ENCODE measurements at places on chromosomes 2 and 18.
A peak's percentile ranks its signal among the peaks of the same experiment; 100 is the strongest.

DNA sequence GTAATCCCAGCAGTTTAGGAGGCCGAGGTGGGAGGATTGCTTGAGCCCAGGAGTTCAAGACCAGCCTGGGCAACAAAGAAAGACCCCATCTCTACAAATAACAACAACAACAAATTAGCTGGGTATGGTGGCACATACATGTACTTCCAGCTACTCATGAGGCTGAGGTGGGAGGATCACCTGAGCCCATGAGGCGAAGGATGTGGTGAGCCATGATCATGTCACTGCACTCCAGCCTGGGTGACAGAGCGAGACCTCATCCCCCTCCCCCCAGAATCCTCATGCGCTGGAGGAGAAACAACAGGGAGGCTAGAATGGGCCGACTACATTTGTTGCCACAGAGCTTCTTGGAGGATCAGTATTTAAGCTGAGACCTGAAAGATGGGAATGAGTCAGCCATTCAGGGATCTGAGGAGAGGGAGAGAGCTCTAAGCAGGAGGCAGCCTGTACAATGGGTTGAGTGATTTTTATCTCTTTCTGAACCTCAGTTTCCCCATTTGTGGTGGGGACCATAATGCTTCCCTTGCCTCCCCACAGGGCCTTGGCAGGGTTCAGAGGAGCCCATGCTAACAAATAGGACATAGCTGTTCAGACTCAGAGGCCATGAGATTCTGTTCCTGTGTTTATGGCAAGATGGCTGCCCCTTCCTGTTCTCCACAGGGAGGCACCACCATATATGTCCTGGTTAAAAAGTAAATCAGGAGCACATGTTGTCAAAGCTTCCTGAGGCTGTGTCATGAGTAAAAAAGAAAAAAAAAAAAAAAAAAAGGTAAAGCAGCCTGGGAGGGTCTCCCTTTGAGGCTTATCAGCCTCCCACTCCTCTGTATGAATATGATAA lies 131.4 kb upstream of the HAAO start:
- H3K27ac ChIP-seq, result peak overlapping the region; percentile 98
- H3K27me3 ChIP-seq, result no peaks in the 10 kb centered on the region
- no peaks in the 10 kb centered on the region for H3K36me3 ChIP-seq
- peak overlapping the region; percentile 17 for H3K4me3 ChIP-seq

GRCh38 chr2:147110962-147111361 lies 733.9 kb upstream of the ACVR2A start:
- H3K27me3 ChIP-seq, result no peaks in the 10 kb centered on the region
- DNase-seq, result no peak
- no peaks in the 10 kb centered on the region for H3K36me3 ChIP-seq
- H3K27ac ChIP-seq, result no peak overlapping the region
- peaks cover 4% of the 10 kb centered on the region for H3K4me1 ChIP-seq

GRCh38 chr18:58770601-58771000 lies 94.1 kb upstream of the ZNF532 start:
- no peak for DNase-seq
- no peaks in the 10 kb centered on the region for H3K27me3 ChIP-seq
- H3K4me3 ChIP-seq, result no peak overlapping the region
- peaks cover 11% of the 10 kb centered on the region for H3K4me1 ChIP-seq

- H3K4me3 ChIP-seq, result no peak overlapping the region
- H3K27ac ChIP-seq, result no peak overlapping the region
- no peaks in the 10 kb centered on the region for H3K4me1 ChIP-seq
- no peak for DNase-seq
- no peaks in the 10 kb centered on the region for H3K27me3 ChIP-seq
Measured at GRCh38 chr2:134634054-134634753, 84.6 kb downstream of the TMEM163 start.

DNA sequence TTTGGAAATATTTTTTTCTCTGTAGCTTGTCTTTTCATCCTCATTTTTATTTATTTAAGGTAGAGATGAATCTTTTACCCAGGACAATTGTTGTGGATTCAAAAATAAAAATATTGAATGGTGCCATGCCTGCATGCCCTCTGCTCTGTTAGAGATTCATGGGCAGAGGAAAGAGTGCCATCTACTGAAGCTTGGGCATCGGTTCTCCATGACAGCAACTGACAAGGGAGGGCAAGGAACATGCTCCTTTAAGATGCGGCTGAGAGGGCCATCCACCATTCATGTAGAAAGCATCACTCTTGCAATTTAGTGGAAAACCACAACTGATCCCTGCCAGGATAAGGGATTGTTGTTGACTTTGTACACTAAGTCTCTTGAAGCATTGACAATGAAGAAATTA lies 79.9 kb downstream of the PARD3B start:
- DNase-seq, result no peak
- peaks cover 5% of the 10 kb centered on the region for H3K4me1 ChIP-seq
- H3K27ac ChIP-seq, result no peak overlapping the region
- no peak overlapping the region for H3K4me3 ChIP-seq
- no peaks in the 10 kb centered on the region for H3K36me3 ChIP-seq
- H3K27me3 ChIP-seq, result no peaks in the 10 kb centered on the region

- no peak for DNase-seq
- no peak overlapping the region for H3K4me3 ChIP-seq
- H3K4me1 ChIP-seq, result no peaks in the 10 kb centered on the region
Measured at GRCh38 chr18:46560671-46561045, 96.4 kb downstream of the LOXHD1 start.

- no peak overlapping the region for H3K4me3 ChIP-seq
- no peak for DNase-seq
- no peaks in the 10 kb centered on the region for H3K36me3 ChIP-seq
Measured at GRCh38 chr2:54438271-54438670, 17.9 kb upstream of the SPTBN1 start.

GRCh38 chr2:144711084-144711483 lies 191.2 kb upstream of the ZEB2 start:
- no peak overlapping the region for H3K4me3 ChIP-seq
- no peak for DNase-seq
- no peaks in the 10 kb centered on the region for H3K4me1 ChIP-seq
- no peaks in the 10 kb centered on the region for H3K27me3 ChIP-seq

DNA sequence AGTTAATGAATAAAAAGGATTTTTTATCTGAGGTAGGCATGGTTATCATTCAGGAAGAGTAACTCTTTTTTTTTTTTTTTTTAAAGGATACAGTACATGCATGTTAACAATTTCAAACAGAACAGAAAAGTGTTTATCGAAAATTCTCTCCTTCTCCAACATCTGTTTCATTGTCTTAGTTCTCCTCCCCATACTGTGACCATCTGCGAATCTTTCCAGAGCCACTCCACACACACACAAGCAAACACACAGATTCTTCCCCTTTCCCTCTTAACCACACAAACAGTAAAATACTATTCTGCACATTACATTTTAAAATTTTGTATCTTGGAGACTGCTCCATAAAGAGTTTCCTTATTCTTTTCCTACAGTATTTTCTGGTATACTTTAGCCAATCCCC lies 38.0 kb downstream of the NPC1 start:
- no peaks in the 10 kb centered on the region for H3K4me1 ChIP-seq
- H3K27ac ChIP-seq, result no peak overlapping the region
- H3K36me3 ChIP-seq, result peaks cover 91% of the 10 kb centered on the region
- no peak for DNase-seq
- no peaks in the 10 kb centered on the region for H3K27me3 ChIP-seq
- no peak overlapping the region for H3K4me3 ChIP-seq

DNA sequence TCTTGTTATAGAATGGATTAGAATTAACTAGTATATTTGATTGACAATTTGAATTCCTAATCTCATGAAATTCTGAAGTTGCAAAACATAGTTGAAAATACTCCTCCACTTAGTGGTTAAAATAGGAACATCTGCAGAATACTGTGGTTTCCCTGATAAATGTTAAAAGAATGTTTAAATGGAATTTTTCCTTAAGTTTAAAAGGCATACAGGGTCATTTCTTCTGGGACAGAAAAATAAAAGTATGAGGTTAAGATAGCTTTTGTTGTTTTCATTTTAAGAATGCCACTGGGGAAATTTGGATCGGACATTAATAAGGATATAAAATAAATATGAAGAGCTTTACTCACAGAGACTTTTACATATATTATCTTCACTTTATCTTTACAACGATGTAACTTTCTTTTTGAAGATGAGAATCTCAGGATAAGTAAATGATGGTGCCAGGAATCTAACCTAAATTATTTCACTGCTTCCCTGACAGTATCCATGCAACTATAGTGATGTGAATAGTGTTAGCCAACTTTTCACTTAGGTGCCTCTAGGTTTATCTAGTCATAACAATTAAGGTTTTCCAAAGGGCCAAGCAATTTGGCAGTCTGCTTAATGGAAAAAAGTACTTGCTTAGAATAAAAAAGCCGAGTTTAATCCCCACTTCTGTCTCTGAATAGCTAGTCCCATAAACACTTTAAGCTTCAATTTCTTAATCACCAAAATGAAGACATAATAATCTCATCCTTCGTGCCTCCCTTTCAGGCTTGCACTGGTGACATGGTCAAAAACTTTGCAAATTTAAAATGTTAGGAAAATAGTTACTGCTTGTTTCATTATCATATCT lies 151.8 kb upstream of the STK17B start:
- H3K27ac ChIP-seq, result no peak overlapping the region
- H3K27me3 ChIP-seq, result no peaks in the 10 kb centered on the region
- H3K4me1 ChIP-seq, result no peaks in the 10 kb centered on the region
- no peak overlapping the region for H3K4me3 ChIP-seq
- DNase-seq, result no peak
- no peaks in the 10 kb centered on the region for H3K36me3 ChIP-seq

DNA sequence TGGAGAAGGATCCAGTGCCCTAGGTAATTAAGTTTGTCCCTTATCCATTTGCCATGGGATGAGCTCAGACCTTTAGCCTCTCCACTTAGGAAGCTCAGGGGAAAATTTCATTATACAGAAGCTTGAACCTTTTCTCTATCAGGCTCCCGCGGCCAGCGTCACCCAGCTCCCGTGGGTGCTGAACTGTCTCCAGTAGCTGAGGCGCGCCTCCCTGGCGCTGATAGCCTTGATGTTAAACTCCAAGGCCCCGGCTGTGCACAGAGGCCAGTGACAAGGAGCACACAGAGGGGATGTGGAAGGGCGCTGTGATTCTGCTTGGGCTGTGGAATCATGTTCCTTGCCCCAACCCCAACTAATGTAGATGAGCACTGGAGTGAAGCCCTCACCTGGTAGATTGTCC lies 50.8 kb downstream of the NRP2 start:
- no peaks in the 10 kb centered on the region for H3K27me3 ChIP-seq
- no peak overlapping the region for H3K4me3 ChIP-seq
- H3K36me3 ChIP-seq, result peaks cover 73% of the 10 kb centered on the region
- no peak overlapping the region for H3K27ac ChIP-seq
- peaks cover 12% of the 10 kb centered on the region for H3K4me1 ChIP-seq

DNA sequence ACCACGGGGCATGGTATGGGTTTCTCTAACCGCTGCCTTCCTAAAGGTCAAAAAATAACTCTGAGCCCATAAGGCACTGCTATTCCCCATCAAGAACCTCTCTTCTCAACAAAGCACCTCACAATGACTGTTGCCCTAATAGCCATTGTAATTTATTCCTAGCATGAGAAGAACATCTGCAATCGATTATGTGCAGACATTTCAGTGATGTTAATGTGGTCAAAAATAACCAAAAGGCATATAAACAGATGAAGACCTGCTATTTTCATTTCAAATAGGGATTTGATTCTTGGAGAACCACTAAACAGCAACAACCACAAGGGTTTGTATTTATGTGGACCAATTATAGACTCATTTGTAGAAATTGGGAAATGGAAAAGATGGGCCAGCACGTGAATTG lies 356.6 kb downstream of the FBXO15 start:
- no peaks in the 10 kb centered on the region for H3K36me3 ChIP-seq
- no peaks in the 10 kb centered on the region for H3K4me1 ChIP-seq
- no peaks in the 10 kb centered on the region for H3K27me3 ChIP-seq
- no peak overlapping the region for H3K27ac ChIP-seq
- no peak overlapping the region for H3K4me3 ChIP-seq

- no peak overlapping the region for H3K27ac ChIP-seq
- H3K4me1 ChIP-seq, result no peaks in the 10 kb centered on the region
- peaks cover 36% of the 10 kb centered on the region for H3K36me3 ChIP-seq
- no peak overlapping the region for H3K4me3 ChIP-seq
- DNase-seq, result no peak
Measured at GRCh38 chr2:99403084-99403483, 65.9 kb downstream of the EIF5B start.

- DNase-seq, result no peak
- H3K36me3 ChIP-seq, result no peaks in the 10 kb centered on the region
- no peak overlapping the region for H3K4me3 ChIP-seq
- H3K27ac ChIP-seq, result no peak overlapping the region
- H3K27me3 ChIP-seq, result peaks cover 97% of the 10 kb centered on the region
Measured at GRCh38 chr2:176090862-176091261, 1.7 kb upstream of the HOXD13 start.

DNA sequence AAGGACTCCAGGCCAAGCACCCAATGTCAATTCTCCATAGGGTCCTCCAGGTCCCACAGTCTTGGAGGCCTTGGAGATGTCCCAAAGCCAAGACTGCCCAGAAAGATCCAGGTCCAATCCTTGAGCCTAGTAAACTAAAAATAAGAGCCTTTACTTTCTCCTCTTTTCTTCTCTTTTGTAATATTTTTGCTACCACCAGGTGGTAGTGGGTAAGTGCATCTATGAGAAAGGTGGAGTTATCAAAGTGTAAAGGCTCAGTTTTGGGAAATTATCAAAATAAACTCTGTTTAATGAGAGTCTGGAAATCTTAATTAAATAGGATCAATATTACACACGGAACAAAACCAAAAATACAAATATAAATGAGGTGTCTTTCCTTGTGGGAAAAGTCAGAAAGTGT lies 276.4 kb downstream of the ALK start:
- H3K27me3 ChIP-seq, result no peaks in the 10 kb centered on the region
- no peak for DNase-seq
- H3K4me1 ChIP-seq, result peaks cover 5% of the 10 kb centered on the region
- no peak overlapping the region for H3K27ac ChIP-seq
- H3K36me3 ChIP-seq, result no peaks in the 10 kb centered on the region
- H3K4me3 ChIP-seq, result no peak overlapping the region

DNA sequence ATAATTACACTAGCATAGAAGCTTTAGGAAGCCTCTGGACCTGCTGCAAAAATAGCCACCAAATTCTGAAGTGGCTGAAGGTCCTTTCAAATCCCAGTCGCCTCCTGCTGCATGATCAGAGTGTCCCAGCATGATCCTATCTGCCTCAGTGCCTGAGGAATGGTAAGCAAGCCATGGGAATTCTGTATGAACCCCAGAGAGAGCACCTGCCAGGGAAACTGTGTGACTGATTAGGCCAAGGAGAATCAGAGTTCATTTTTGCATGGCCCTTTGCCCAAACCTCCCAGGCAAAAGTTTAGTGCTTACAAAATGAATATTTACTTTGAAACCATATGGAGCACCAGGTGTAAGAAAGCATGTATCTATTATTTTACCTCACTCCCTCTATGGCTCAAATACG lies 221.4 kb downstream of the ARL4C start:
- H3K27ac ChIP-seq, result no peak overlapping the region
- DNase-seq, result no peak
- no peaks in the 10 kb centered on the region for H3K36me3 ChIP-seq
- peaks cover 1% of the 10 kb centered on the region for H3K4me1 ChIP-seq
- H3K4me3 ChIP-seq, result no peak overlapping the region

GRCh38 chr18:58212274-58212673 lies 168.2 kb downstream of the NEDD4L start:
- H3K36me3 ChIP-seq, result no peaks in the 10 kb centered on the region
- H3K27me3 ChIP-seq, result no peaks in the 10 kb centered on the region
- no peak for DNase-seq

GRCh38 chr18:38790303-38790702 lies 1224.7 kb upstream of the CELF4 start:
- H3K27ac ChIP-seq, result no peak overlapping the region
- no peaks in the 10 kb centered on the region for H3K4me1 ChIP-seq
- H3K36me3 ChIP-seq, result no peaks in the 10 kb centered on the region
- H3K27me3 ChIP-seq, result no peaks in the 10 kb centered on the region
- no peak for DNase-seq
